ENCODE measurements at places on chromosomes 3 and 15.

DNA sequence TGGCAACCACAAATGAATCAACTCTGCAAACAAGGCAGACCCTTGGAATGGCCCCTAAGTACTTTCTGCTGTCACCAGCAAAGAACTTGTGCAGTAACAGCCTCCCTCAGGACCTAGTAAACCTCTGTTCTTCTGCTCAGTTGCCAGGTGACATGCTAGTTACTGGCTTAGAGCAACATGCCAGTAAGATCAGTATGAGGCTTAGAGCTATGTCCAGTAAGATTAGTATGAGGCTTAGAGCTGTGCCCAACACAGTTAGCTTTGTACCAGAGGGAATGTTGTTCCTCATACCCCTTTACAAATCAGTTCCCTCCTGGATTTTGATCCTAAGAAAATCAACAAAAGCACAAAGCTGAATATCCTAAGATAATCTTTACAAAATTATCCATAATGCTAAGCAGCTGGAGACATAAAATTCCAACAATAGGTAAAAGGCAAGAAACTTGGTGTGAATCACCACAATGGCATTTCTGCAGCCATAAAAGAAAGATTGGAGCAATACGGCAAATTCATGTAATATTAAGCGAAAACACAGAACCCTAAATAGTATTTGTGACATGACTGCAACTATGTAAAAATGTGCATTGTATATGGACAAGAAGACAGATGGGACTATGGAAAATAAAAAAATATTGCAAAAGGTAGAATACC, 107.3 kb upstream of the LPP start:
- DNase-seq: no peak

GRCh38 chr3:52529376-52530333, 4.0 kb downstream of the NT5DC2 start:
- DNase-seq: no peak

DNA sequence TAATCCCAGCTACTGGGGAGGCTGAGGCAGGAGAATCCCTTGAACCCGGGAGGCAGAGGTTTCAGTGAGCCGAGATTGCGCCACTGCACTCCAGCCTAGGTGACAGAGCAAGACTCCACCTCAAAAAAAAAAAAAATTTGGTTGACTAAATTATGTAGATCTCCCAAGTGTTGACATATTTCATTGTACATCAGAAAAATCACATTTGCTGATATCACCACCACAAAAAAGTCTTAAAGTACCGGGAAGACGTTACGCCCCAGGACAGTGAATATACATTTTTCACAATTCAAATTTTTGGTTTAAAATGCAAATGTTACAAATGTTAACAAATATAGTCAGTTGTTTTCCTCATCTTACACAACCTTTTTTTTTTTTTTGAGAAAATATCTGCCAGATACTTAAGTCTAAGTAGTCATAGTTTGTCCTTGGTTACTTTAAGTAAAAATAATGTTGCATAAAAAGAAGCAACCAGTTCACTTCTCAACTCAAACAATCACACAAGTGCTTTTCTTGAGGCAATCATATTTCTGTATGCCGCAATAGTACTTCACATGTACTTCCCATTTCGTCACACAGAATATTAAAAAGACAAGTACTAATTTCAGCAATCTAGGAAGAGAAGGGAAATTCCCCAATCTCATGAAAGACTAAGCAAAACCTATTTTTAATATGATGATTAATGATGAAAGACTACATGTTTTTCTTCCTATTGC, 41.0 kb upstream of the TCF12 start:
- no peak for DNase-seq

- no peak for DNase-seq
Measured at GRCh38 chr3:159832024-159832423, 156.6 kb upstream of the IL12A start.

Data from NCI-H1694 (cell line).